Activated CD4-positive, alpha-beta T cell treated with anti-CD3 and anti-CD28 coated beads, Interleukin-2, amount 50 U/mL, for 24 hours (primary cell): ENCODE measurements at places on chromosomes 4 and X.

DNA sequence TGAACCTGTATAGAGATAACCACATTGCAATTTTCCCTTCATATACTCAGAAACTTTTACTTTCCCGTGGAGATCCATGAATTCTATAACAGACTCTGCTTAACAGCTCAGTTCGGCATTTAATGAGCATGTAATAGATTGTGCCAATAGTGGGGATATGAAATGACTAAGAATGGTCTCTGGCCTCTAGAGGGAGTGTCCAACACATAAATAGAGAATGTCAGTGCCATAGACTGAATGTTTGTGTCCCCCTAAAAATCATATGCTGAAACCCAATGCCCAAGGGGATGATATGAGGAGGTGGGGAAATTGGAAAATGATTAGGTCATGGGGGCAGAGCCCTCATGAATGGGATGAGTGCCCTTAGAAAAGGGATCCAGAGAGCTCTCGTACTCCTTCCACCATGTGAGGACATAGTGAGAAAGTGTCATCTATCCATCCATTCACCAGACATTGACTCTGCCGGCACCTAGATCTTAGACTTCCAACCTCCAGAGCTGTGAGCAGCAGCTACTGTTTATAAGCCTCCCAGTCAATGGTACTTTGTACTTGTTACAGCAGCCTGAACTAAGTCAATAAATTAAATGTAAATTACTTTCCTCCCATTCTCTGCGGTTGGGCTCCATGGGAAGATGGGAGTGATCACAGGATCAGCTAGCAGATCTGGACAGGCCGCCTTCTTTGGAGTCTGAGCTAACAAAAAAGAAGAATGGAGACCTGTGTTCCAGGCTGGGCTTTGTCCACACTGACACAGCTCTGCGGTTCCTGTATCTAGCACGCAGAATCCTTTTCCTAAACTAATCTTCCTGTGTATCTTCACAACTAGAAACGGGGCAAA, 28.1 kb upstream of the HPSE start:
- no peak for DNase-seq

GRCh38 chr4:112277220-112277619, 8.5 kb downstream of the TIFA start:
- no peak for DNase-seq

DNA sequence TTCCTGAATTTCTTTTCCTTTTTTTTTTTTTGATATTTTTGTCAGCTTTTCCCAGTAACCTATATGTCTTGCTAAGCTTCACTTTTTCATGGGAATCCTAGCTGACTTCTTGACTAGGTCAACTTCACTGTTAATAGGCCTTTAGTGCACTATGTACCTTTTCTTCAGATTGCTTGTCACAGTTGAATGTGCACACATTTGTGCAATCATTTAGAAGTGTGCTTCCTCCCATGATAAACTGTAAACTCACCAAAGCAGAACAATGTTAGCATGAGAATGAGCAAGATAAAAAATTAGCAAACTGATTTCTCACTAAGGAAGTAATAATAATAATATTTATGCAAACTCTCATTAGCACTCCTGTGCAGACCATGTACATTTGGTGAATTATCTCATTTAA, 173.2 kb downstream of the PABPC4L start:
- no peak for DNase-seq

GRCh38 chr4:37936889-37937498, 23.2 kb upstream of the PTTG2 start:
- no peak for DNase-seq

GRCh38 chr4:10524196-10524833, 67.1 kb upstream of the ZNF518B start:
- no peak for DNase-seq

- no peak for DNase-seq
Observed at GRCh38 chrX:154372612-154373022, 1.8 kb downstream of the FLNA start.

GRCh38 chrX:130170752-130171445, 863 bp upstream of the RAB33A start:
- DNase-seq = peak; percentile 36

- DNase-seq = no peak
Observed at GRCh38 chr4:78218260-78218659, 161.1 kb downstream of the FRAS1 start.

- no peak for DNase-seq
Observed at GRCh38 chr4:158461336-158461735, 60.3 kb upstream of the RXFP1 start.

- no peak for DNase-seq
Observed at GRCh38 chr4:42914937-42915336, 22.4 kb downstream of the GRXCR1 start.

DNA sequence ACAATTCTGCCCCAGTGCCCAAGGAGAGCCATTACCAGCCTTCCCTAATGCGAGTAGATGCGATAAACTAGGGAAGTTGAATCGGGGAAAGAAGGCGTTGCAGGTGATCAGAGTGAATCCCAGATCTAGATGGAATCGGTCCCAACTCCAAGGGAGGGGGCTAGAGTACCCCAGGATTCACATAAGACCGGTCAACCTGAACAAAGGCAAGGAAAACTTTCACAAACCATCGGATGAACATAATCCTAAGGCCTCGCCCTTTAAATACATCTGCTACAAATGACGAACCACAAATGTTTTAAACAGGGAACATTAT, 11.2 kb upstream of the ZCCHC13 start:
- DNase-seq = no peak

DNA sequence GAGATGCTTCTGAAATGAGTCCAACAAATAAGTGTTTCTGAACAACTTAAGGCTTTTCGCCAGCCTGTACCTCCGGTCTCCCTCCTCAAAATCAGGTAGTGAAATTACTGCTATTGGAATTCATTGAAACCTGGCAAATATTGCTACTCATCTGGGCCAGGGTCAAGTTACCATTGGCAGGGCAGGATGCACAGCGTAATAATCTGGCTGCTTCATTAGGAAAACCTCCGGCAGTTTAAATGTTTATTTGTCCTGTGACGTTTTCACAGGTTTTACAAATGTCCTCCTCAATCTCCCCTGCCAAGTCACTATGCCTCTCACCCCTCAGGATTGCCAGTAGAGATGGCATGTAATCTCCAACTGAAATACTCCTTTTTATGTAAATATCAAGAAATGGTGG, 92.6 kb upstream of the KDR start:
- no peak for DNase-seq

- DNase-seq = no peak
Observed at GRCh38 chrX:63506320-63506719, 155.2 kb upstream of the SPIN4 start.

- no peak for DNase-seq
Observed at GRCh38 chr4:3355266-3355748, 62.5 kb downstream of the RGS12 start.

GRCh38 chrX:44152852-44153251, 179.7 kb upstream of the NDP start:
- no peak for DNase-seq

DNA sequence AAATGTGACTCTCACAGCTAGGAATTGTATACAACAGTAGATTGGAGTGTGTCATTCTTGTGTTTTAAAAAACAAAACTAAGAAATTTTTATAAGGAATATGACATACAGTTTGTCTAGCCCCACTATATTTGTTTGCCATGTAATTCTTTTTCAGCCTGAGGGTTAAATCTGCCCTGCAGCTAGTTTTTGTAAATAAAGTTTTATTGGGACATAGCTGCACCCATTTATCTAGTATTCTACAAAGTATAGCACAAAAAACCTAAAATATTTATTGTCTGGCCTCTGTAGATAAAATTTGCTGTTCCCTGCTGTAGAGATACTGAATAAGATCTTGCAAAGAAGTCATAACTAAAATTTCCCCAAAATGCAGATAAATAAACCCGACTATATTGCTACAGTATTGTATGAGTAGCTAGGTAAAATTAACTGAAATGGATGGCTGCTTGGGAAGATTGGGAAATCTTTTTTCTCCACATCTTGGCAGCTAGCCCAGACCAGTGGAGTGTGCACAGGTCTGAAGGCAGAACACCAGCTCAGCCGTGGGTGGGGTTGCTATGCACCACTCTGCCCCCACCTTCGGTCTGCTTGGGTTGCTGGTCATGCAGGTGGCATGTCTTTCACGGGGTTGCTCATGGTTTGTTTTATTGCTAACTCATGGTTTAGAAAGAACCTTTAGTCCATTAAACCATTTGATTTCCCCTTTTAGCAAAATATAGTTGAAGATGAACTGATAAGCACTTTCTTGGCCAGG, 127.9 kb downstream of the KLHL8 start:
- no peak for DNase-seq

- no peak for DNase-seq
Observed at GRCh38 chrX:72634331-72634730, 61.7 kb upstream of the HDAC8 start.

GRCh38 chrX:53939127-53939526, 105.1 kb downstream of the PHF8 start:
- no peak for DNase-seq

GRCh38 chrX:54177306-54177705, 5.7 kb downstream of the FAM120C start:
- DNase-seq = no peak

GRCh38 chrX:51024106-51024696, 113.7 kb downstream of the BMP15 start:
- DNase-seq = no peak

DNA sequence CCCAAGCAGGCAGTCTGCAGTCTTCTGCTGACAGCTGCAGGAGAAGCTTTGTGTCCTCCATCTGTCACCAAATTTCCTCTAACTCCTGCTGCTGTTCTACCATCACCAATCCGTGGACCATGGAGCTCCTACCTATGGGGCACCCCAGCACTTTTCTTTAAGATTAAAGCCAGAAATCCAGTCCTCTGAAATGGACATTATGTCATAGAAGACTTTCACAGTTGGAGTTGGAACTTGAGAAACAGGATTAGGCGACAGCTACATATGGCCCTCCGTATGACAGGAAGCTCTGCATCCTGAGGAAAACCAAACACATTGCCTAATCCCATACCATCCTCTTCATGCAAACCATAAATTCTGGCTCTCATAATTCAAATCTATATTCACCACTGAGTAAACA, 470.6 kb upstream of the GALNTL6 start:
- no peak for DNase-seq

DNA sequence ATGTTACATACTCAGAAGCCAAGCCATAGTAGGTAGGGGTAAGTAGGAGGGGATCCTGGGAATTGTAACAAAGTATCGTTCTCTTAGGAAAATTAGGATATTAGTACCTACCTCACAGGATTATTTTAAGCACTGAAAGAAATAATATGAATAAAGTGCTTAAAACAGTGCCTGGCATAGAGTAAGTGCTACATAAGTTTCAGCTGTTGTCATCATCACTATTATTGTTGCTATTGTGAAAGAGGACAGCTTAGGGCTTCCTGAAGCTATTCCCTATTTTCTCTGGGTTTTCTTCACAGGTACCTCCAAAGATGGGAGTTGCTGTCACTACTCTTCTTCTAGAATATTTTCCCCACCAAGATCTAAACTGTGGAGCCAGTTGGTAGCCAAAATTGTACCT, 443.7 kb upstream of the FGF16 start:
- no peak for DNase-seq

GRCh38 chr4:156968479-156968984, 3.1 kb downstream of the PDGFC start:
- no peak for DNase-seq

DNA sequence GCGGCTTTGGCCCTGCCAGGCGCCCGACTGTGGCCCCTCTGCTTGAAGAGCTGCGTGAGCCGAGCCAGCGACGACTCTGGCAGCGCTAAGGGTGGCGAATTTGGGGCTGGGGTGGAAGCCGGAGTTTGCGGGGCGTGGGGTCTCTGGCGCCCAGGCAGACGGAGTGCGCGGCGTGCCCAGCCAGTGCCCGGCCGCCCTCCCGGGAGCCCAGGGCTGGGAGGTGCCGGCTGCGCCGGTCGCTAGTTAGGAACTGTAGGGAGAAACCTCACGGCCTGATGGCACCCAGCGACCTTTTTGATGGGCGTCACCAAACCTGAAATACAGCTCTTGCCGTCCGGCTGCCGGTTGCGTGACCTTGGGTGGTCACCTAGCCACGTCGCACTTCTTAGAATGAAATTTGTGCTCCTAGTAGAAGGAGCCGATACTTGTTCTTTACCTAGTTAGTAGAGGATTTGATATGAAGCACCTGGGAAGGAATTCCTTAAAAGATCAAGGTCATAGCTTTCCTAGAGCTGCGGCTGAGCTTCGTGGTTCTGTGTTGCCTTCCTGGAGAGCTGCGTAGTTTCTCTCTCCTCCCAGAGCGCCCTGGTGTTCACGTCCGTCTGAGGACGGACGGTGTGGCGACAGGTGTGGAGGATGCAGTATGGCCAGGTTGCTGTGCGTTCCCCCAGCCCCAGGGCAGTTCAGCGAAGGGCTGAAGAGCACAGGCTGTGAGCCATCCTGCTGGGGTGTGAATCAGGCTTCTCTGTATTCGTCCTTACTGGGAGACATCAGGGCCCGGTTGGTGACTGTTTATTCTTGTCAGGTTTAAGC, 680 bp downstream of the MAEA start:
- DNase-seq = no peak

GRCh38 chr4:120844528-120844921, 78.0 kb downstream of the PRDM5 start:
- no peak for DNase-seq

DNA sequence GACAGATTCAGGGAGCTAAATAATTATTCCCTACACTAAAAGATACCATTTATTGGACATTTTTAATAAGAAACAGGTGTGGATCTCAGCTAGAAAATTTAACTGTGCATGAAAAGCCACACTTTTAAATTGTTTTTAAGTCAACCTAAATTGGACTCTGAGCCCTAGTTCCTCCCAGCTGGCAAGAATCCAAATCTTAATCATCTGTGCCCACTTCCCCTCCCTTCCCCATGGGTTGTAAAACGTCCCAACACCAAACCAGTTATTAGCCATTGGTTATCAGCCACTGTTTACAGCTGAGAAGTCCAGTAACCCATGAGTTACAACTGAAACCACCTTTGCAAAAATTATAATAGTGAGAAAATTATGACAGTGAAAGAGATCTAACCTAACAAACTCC, 125.6 kb upstream of the S100G start:
- no peak for DNase-seq

DNA sequence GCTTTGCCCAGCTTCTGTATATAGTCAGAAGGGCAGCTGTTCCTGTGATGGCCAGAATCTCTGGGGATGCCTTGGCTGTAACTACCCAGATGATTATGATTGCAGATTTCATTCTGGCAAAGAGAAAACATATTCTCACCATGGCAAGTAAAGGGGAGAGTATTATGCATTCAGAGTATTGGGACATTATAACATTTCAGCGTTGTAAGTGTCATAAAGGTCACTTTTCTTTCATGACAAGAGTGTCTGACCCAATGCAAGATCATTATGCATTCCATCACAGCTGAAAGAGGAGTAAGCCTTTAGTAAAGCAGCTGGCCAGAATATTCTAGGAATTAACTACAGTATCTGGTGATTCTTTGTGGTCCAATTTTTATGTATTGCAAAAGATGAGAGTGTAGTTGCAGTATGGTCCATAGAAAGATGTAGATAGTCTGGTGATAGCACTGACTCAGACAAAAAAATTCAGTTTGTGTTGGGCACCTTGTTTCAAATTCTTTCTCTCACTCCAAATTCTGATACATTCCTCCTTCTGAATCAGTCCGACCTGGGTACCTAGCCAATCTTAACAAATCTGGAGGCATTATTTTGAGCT, 2366.3 kb downstream of the PCDH7 start:
- DNase-seq = no peak
